ENCODE measurements at places on chromosomes 16 and 17.
A peak's percentile ranks its signal among the peaks of the same experiment; 100 is the strongest.

DNA sequence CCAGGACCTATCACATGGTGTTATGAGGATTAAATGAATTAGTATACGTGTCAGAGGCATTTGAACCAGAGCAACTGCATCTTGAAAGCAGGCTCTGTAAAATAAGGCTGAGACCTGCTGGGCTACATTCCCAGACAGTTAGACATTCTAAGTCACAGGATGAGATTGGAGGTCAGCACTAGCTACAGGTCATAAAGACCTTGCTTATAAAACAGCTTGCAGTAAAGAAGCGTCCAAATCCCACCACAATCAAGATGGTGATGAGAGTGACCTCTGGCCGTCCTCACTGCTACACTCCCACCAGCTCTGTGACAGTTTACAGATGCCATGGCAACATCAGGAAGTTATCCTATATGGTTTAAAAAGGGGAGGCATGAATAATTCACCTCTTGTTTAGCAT lies 71.8 kb downstream of the IRF8 start:
- no peak for DNase-seq

DNA sequence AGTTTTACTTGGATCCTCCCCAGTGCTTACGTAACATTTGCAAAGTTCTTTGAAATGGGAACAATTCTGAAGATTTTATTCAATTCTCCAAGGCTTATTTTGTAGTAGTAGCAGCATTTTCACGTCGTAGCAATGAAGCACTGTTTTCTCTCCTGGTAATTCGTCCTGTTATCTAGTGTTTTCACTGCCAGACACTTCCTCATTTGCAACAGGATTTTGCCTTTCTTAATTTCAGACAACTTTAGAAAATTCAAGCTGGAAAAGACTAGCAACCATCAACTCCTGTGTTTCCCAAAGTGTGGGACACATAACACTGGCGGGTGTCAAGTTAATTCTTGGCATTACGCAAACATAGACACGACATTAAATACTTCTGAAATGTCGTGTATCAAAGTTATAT lies 131.6 kb downstream of the CHD9NB start:
- DNase-seq, result no peak

GRCh38 chr16:27381974-27382855 lies 19.8 kb upstream of the IL21R start:
- no peak for DNase-seq

GRCh38 chr17:27552276-27552732 lies 78.7 kb upstream of the LGALS9 start:
- no peak for DNase-seq

- peak; percentile 73 for DNase-seq
Measured at GRCh38 chr17:51120357-51120738, 320 bp downstream of the SPAG9 start.

GRCh38 chr16:48607056-48607825 lies 2.7 kb downstream of the N4BP1 start:
- DNase-seq, result no peak

DNA sequence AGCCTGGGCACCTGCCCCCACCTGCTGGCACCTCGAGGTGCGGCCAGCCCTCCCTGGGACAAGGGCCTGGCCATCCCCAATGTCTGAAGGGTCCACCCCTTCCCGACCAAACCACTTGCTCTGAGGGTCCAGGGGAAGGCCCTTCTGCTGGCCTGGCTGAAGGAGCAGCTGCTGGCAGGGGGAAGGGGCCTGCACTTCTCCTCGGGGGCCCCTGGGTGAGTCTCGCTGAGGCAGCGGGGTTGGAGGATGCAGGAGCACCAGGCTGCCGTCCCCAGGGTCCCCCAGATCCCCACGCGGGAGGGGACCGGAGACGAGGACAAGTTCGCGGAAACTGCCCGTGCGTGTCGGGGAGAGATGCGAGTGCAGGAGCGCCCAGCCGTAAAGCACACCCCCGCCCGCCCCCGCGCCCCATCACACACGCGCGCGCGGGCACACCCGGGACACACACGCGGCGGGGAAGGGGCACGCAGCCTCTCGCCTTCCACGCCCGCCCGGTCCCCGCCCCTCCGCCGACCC lies 725 bp upstream of the CACNA1H start:
- no peak for DNase-seq

DNA sequence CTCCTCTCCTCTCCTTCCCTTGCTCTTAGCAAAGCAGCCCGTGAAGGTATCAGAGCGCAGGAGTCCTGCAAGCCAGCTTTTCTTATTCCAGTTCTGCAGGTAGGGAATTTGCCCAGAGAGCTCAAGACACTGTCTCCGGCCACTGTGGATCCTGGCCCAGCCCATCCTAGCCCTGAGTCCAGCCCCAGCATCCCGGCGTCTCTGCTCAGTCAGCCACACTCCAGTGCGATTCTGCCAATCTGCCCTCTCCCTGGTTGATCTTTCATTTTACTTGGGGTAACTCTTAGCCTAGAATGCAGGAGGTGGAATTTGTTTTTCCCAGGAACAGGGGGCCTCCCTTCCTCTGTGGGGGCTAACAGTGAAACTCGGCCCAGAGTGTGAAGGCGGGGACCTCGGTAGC lies 176.9 kb upstream of the GSE1 start:
- no peak for DNase-seq

DNA sequence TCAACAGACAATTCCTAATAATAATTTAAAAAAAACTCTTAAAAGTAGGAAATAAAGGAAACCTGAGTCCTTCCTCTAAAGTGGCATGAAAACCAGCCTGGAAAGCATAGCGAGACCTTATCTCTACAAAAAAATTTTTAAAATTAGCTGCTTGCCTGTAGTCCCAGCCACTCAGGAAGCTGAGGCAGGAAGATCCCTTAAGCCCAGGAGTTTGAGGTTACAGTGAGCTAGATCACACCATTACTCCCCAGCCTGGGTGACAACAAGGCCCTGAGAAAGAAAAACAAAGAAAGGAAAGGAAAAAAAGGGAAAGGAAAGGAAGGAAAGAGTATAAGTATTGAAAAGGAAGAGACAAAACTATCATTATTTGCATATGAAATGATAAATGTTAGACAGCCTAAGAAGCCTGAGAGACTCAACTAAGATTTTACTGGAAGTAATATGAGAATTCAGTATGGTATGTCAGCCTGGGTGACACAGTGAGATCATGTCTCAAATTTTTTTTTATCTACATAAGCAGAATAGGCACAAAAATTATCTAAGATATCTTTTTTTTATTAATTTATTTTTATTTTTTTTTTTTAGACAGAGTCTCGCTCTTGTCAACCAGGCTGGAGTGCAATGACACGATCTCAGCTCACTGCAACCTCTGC lies 113.0 kb downstream of the GOSR1 start:
- no peak for DNase-seq

GRCh38 chr16:12896562-12896961 lies 4.8 kb upstream of the SHISA9 start:
- DNase-seq, result peak; percentile 76

DNA sequence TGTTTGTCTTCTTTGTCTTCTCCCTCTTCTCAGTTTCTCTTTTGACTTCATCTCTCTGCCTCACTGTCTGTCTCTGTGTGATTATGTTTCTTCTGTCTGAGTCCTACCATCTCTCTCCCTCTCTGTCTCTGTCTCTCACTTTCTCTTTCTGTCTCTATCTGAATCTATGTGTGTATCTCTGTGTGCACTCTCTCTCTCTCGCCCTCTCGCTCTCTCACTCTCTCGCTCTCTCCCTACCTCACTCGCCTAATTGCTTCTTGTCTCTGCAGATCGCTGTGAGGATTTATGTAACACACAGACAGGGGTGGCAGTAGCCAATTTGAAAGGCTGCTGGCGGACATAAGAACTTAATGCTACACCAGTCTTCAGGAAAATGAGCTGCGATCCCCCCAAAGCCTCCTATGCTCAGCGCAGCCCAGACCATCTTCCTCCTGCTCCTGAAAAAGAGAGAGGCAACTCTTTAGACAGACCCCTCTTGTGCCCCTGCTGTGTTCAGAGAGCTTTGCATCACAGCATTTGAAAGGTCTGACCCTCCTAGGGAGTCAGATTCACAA lies 140.9 kb downstream of the CCT6B start:
- no peak for DNase-seq

- peak; percentile 25 for DNase-seq
Measured at GRCh38 chr16:29898135-29898803, 1.1 kb downstream of the SEZ6L2 start.

GRCh38 chr17:10761281-10761680 lies 31.5 kb upstream of the TMEM220 start:
- peak; percentile 27 for DNase-seq

DNA sequence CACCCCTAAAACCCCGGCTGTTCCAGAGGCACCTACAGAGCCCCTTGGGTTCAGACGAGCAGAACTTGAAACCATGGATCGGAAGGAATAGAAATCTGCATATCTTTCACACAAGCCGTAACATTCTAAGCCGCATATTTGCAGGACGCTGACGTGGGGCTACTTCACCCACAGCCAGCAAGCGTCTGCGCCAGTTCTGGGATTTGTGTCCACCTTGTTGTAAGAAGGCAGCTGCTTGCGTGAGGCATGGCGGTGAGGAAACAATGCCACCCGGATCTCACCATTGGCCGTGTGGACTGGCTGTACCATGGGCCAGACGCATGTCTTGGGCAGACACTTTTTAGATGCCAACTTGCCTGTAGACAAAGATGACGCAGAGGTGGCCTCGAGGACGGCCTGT lies 34.5 kb downstream of the TNFRSF13B start:
- DNase-seq, result no peak

- peak; percentile 65 for DNase-seq
Measured at GRCh38 chr17:30716461-30717290, 107.8 kb downstream of the CRLF3 start.

DNA sequence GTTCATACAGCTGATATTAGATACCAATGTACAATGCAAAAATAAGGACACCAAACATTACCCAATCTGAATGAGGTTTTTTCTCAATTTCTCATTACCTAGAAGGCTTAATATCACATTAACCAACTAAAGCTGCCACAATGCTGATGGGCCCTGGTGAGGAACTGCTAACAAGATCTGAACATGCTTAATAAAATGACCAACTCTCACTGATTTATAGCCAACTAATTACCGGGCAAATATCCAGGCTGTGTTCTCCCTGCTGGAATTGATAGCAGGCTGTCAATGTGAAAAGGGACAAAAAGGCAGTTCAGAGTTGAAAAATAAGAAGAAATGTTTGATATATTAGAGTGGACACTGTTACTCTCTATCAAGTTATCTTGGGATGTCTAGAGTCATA lies 124.6 kb downstream of the TOX3 start:
- no peak for DNase-seq

DNA sequence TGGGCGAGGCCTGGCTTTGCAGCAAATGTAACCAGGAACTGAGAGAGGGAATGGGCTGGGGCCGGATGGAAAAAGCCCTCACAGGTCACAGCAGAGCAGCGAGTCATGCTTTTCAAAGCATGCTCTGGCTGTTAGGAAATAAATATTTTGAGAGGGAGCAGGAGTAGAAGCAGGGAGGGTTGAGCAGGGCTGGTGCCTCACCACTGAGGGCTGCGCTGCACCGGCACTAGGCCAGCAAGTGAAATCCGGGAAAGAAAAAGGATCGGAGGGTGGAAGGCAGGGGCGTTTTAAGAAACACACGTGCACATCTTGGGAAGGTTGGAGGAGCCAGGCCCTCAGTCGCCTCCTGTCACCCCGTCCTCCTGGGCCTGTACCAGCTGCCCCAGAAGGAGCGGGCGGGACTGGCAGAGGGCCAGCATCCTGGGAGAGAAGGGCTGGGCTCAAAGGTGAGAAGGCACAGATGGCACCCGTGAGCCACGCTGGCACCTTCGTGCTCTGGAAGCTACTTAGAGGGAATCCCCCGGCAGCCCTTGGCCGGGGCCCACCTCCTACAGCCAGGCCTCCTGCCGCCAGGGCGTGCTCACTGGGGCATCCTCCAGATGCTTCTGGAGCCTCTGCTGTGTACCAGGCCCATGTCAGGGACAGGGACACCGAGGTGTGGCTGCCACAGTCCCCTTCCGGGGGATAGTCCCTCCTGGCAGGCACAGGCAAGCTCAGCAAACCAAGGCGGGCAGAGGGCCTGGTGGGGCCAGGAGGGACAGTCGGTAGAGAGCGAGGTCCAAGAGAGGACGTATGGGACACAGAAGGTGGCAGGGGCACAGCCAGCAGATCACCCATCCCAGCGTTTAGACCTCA lies 71.5 kb upstream of the PLCG2 start:
- DNase-seq, result no peak

GRCh38 chr17:17845046-17845775 lies 8.4 kb upstream of the SREBF1 start:
- DNase-seq, result no peak

DNA sequence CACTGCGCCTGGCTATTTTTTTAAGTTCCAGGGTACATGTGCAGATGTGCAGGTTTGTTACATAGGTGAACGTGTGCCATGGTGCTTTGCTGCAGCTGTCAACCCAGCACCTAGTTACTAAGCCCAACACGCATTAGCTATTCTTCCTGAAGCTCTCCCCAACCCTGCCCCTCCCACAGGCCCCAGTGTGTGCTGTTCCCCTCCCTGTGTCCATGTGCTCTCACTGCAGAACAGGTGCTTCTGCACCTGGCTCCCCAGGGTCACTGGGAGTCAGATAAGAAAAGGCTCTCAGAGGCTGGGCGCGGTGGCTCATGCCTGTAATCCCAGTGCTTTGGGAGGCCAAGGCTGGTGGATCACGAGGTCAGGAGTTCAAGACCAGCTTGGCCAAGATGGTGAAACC lies 6.2 kb downstream of the HASPIN start:
- no peak for DNase-seq

DNA sequence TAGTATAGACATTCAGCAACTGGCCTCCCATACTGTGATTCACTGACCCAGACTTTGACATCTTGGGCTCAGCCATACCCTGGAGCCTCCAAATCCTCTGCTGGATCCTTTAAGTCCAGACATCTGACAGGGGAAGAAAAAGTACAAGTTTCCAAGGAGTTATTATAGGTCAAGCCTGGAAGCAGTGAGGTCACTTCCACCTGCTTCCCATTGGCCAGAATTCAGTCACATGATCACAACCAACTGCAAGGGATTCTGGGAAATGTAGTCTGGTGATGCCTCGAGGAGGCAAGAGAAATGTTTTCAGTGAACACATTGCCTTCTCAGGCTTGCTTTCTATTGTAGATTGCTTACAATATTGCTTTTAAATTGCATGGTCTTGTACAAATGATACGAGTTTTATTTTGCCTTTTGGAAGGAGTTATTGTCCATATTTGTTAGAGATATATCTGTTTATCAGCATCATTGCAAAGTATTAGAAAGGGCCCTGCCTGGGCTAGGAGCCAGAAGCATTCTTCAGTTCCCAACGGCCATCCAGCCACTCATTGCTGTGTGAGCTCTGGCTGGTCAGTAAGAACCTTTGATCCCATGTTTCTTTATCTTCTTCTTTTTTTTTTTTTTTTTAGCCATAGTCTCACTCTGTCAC lies 696.9 kb downstream of the WWOX start:
- DNase-seq, result peak; percentile 60
